ENCODE measurements at places on chromosomes 5 and 9.

DNA sequence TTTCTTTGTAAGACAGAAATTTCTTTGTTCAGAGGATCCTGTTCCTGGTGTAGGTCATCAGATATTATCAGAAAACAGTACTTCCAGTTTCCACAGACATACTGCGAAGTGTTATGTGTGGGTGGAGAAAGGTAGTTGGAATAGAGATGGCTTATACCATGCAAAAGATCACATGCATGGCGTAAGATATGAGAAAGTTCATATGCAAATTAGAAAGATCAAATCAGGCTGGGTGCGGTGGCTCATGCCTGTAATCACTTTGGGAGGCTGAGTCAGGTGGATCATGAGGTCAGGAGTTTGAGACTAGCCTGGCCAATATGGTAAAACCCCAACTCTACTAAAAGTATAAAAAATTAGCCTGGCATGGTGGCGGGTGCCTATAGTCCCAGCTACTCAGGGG lies 65.2 kb upstream of the GLIS3 start:
- no peak for DNase-seq

- no peak for DNase-seq
These were observed 662.1 kb upstream of the FTMT start for GRCh38 chr5:121189342-121190305.

- no peak for DNase-seq
These were observed 36.8 kb downstream of the EGR1 start for GRCh38 chr5:138502121-138502520.

- DNase-seq: no peak
These were observed 6.8 kb downstream of the KIF12 start for GRCh38 chr9:114092336-114092735.

GRCh38 chr5:158414333-158414762 lies 555.4 kb upstream of the CLINT1 start:
- DNase-seq: no peak

- no peak for DNase-seq
These were observed 68.8 kb upstream of the DAB2IP start for GRCh38 chr9:121582641-121583040.

- no peak for DNase-seq
These were observed 15.5 kb upstream of the SMIM23 start for GRCh38 chr5:171770153-171770552.

GRCh38 chr9:98600631-98601030 lies 108.1 kb downstream of the GABBR2 start:
- no peak for DNase-seq

DNA sequence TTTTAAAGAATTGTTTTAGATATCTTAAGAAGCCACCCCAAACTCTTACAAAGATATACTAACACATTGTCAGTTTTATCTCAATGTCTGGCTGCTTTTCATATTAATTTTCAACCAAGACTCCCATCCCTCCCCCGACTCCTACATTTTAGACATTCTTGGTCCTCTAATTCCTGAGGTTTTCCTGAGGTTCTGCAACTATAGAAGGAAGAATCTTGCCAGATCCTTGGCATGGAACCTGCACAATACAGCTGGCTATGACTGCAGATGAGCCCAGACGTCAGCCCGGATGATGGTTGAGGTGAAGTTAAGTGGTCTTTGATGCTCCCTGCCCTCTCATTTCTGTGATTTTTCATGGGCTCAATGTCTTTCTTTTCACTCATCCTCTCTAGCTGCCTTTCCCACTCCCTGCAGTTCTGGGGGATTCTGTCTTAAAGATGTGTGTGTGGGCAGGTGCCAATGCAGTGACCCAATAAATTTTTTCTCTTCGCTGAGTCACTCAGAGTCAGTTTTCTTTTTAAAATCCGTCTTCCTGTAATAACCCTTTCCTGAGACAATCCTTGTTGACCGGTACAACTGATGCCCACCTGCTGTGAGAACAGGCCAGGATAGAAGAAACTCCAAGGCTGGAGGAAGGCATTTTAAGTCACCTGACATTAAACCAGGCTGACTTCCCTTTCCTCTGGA lies 237.8 kb upstream of the GAS1 start:
- DNase-seq: no peak

DNA sequence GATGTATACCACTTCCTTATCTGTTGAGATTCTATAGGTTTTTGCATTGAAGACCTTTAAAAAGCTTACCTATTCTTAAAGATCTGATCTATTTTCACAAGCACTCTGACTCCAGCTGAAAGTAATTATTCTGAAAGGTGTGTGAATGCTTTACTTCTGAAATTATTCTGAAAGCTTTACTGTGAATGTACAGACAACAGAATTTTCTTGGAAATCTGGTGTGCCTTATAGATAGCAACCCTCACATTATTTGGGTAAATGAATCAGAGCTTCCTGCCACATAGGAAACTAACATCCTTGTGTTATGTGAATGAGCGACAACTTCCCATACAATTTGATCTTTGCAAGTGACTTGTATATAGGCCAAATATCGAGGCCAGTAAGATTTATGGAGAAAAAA lies 6.5 kb downstream of the CDO1 start:
- DNase-seq: no peak

All from WERI-Rb-1 (cell line).